Placental pericyte (primary cell): ENCODE measurements at places on chromosomes 3 and 15. TPM values are rescaled to one million over a fixed set of nuclear protein-coding genes. Genes with fewer than 3 reads are reported as not detected.

TICRR gene
- total RNA-seq, result 0.44 and 13.0 TPM in 2 replicates

GABRB3 gene
- total RNA-seq, result 0.22 and 0.29 TPM in 2 replicates

SEMA7A gene
- total RNA-seq, result 3.3 and 132 TPM in 2 replicates

MUC13 gene
- not detected in 2 replicates for total RNA-seq

PLSCR2 gene
- total RNA-seq, result not detected in 2 replicates

NMNAT3 gene
- total RNA-seq, result under 0.01 and 0.43 TPM in 2 replicates

TRPM7 gene
- 54.3 and 62.4 TPM in 2 replicates for total RNA-seq

FBXL22 gene
- not detected in 2 replicates for total RNA-seq

CMTM8 gene
- not detected in 2 replicates for total RNA-seq

SCAANT1 gene
- total RNA-seq, result not detected in 2 replicates

CRYBG3 gene
- total RNA-seq, result 13.6 and 21.6 TPM in 2 replicates

PRSS50 gene
- total RNA-seq, result not detected in 2 replicates

NEK11 gene
- total RNA-seq, result 5.7 and 5.9 TPM in 2 replicates

ETV5 gene
- total RNA-seq, result 69.6 and 70.0 TPM in 2 replicates

PGBD4 gene
- 1.3 and 1.9 TPM in 2 replicates for total RNA-seq

IMPG2 gene
- total RNA-seq, result 0.14 and 0.22 TPM in 2 replicates

CPA3 gene
- not detected in 2 replicates for total RNA-seq

GOLGA8M gene
- under 0.01 TPM in 1 of 2 replicates, not detected in the other for total RNA-seq

ECE2 gene
- total RNA-seq, result not detected in 2 replicates

ZNF385D gene
- 0.43 TPM in 1 of 2 replicates, not detected in the other for total RNA-seq
